ENCODE measurements at places on chromosomes 1 and 21.

DNA sequence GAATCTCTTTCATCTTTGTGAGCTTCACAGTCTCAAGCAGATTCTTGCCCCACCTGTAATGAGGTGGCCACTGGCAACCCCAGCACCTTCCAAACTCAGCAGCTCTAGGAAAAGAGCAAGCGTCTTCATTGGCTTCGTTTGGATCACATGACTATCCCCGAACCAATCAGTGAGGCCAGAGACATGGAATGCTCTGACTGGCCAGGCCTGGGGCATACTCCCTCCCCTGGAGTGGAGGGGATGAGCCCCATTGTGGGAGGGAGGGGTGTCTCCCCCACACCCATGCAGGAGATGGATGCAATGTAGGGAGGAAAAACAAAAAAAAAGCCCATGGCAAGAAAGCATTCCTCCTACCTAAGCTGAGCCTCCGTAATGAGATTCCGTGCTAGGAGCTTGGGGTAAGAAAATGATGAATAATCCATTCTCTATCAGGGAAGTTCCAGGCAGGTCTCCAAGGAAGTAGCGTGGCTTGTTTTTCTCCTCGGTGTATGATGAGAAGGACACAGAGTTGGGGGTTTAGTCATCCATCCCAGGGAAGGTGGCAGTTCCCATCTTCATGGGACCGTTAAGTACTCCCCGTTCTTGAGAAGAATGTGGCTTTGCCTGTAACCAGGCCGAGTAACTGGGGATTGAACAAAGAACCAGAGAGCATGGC, 32.7 kb downstream of the FHAD1 start:
- no peak for DNase-seq

DNA sequence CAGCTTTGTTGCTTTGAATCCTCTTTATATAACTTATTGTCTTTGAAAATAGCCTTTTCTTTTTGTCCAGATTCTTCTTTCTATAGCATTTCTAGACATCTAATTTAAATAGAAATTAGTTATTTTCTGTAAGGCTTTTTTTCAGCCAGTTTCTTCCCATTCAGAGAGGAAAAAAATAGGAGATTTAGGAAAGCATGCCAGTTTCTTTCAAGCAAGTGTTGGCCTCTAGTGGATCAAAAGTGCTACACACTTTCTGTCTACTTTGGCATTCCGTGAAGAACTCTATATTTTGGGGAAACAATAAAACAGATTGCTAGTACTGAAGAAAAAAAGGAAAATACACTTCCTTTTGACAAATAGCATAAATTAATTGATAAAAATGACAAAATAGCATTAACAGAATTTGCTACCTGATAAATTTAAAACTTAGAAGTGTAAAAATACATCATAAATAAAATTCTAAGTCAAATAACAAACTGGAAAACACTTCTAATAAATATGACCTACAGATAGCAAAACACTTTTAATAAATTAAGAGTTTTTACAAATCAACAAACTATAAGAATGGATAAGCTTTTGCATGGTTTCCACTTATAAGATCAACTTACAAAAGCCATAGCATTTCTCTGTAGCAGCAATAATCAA, 13.1 kb upstream of the EXO1 start:
- no peak for DNase-seq

DNA sequence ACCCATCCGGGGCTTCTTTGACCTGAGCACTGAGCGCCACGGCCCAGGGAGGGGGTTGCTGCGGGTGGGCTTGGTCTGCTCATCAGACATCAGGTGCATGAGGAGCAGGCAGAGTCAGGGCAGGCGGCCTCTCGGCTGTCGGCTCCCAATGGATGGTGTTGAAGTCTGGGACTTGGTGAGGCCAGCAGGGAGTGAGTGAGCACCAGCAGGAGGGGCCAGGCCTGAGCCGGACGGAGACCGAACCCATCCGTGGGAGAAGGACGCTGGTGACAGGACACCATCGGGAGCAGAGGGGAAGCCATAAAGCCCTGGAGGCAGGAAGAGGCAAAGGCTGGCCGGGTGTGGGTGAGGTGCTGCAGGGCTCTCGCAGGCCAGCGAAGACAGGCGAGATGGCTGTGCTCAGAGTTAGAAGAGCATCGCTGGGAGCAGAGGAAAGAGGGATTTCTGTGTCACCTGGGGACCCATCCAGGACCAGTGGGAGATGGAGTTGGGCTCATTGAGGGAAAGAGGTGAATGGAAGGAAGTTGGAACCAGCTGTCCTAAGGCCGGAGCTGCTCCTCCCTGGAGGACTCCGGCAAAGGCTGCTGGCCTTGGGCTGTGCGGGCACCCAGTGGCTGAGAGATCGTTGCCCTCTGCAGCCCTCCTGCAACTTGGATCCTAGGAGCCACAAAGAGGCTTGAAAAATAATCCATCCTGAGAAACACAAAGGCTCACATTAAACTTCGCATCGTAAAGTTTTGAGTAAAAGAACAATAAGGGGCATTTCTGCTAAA, 49.9 kb downstream of the PDE9A start:
- no peak for DNase-seq

DNA sequence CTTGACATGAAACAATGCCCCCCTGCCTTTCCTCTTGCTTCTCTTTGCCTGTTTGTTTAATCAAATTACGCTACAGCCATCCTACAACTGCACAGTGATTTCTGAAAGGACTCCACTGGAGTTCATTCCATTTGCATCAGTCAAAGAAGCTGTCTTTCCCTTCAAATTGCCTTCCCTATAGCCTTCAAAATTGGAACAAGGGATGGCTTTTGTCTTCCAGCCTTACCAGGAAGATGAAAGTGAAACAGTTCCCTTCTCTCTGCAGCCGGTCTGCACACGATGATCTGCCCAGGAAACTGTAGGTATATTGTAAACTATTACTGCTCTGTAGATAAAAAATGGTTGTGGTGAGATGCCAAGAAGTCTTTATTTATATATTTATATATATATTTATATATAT, 65.6 kb upstream of the ETS2 start:
- no peak for DNase-seq

GRCh38 chr1:228118040-228118439, 8.9 kb upstream of the MRPL55 start:
- no peak for DNase-seq
